Right lobe of liver (tissue), 6 donors: ENCODE measurements at places on chromosomes 16 and 17.

- DNase-seq, result no peak
These were observed 70.6 kb downstream of the SREBF1 start for GRCh38 chr17:17766077-17766743.

DNA sequence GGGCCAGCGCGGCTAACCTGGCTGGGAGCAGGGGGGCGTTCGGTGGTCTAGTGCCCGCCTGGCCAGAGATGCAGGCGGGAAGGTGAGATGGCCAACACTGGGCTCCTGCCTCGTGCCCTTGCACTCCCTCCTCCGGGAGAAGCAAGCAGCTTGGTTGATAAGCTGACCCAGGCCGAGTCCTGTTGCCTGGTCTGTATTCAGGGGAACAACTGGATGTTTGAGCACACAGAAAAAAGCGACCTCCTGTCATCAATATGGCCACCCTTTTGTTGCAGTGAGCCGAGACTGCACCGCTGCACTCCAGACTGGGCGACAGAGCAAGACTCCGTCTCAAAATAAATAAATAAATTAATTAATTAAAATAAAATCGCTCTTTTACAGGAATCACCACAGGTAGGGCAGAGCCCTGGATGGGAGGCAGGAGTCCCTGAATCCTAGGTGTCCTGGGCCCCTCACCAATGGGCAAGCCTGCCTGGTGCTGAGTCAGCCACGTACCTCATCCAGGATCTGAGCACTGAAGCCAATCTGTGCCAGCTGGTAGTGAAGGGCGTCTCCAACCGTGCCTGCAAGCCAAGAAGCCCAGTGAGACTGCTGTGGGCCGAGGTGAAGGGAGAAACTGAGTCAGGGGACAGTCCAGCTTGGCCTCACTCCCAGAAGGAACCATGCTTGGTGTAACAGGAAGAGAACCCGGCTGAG, 31.8 kb downstream of the HASPIN start:
- no peak for DNase-seq

GRCh38 chr17:38728290-38728831, 1.8 kb upstream of the CISD3 start:
- DNase-seq, result no peak

- no peak for DNase-seq
These were observed 87.3 kb downstream of the RPA1 start for GRCh38 chr17:1916963-1917715.

GRCh38 chr17:11950771-11951519, 46.3 kb downstream of the ZNF18 start:
- DNase-seq, result no peak

DNA sequence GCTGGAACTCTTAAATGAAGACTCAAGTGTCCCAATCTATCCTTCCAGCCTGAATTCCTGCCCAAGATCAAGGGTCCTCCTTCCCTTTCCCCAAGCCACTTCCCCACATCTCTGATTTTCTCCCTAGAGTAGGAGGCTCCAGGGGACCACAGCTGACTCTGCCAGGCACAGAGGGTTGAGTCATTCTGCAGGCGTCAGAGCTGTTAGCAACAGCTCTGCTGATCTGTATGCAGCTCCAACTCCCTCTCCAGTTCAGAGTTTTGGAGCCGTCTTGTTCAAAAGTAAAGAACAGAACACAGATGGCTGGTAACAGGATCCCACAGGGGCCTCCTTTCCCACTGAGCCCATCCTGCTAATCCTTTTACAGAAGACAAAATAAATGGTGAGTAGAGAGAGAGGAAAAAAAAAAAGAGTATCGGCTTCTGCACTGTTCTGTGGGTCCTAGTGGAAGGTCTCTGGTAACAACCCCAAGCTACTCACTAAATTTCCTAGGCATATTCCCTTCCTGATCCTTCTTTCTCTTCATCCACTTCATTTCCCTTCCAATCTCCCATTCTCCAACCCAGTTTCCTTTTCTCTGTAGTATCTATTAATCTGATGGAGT, 13.4 kb upstream of the TAOK1 start:
- no peak for DNase-seq
